ENCODE measurements at places on chromosomes 2 and 18.

- no peak for DNase-seq
These were observed 15.8 kb downstream of the CCDC74A start for GRCh38 chr2:131543385-131543891.

DNA sequence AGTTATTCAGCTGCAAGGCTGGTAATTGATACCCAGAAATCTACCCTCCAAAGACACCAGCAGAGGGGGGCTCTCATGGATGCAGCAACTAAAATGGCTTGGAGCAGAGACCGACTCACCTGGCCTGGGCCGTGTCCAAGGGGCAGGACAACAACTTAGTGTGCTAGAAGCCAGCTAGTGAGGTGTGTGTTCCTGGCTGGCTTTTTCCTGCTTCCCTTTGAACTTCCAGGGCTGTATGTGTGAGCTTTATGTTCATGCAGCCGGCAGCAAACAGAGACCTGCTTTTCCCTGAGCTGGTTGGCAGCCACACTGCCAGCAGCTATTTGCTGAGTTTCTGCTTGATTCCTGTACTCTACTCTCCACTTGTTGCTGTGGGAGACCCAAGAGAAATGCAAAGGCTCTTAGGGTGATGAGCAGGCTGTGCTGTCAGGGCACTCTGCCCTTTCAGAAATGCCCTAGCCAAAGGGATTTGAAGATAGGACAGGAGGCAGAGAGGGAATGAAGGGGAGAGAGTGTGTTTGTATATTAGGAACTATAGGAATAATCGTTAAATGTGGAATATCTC lies 23.7 kb upstream of the GRP start:
- no peak for DNase-seq

- no peak for DNase-seq
These were observed 36.4 kb downstream of the ICOS start for GRCh38 chr2:203973000-203973399.

GRCh38 chr2:70513738-70514137 lies 39.9 kb downstream of the TGFA start:
- DNase-seq: no peak

DNA sequence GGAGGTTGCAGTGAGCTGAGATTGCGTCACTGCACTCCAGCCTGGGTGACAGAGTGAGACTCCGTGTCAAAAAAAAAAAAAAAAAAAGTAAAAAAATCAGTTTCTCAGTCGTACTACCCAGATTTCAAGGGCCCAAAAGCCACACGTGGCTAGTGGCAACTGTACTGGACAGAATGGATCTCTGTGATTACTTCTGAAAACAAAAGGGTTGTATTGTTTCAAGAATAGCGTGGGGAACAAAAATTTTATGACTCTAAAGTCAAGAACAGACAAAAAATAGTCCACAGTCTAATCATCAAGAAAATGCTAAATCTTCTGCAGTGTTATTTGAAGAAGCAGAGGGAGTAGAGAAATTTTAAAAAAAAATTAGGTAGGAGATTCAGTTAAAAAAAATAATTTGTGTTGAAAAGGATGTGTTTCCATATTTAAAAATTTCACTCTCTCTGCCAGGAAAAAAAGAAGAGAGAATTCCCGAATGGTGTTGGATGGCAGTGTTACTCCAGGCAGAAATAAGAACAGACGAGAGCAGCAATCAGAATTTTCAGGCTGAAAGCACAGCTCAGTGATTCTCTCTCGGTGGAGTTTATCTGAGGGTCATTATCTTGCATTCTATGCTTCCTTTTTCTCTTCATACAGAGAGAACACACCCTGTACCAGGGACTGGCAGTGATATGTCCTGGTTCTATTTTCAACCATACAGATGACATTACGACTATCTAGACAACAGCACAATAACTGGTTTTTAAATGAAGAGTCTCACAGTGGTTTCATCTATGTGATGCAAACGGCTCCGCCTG lies 61.8 kb downstream of the CABYR start:
- no peak for DNase-seq

DNA sequence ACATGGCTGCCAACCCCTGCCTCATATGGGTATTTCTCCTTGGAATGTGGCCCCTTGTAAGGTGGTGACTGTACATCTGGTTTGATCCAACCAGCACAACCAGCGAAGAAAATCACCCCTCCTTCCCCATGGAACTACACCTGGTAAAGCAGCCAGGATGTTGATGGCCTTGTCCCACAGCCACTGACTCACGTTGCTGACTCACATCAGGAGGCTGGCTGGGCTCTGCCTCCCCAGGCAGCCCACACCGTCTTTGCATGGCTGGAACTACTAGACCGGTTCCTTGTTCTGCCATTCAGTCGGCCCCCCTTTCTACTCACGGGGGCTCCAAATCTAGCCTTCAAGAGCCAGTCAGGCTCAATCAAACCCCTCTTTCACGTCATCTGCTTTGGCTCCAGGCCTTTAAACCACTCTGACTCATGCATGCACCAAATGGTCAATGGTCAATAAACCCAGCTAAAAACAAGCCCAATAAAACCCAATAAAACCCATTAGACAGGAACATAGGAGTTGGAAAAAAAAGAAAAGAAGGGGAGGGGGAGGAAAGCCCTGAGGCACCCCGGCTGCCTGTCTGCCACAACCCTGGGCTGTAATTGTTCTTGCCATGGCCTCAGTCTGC lies 114.8 kb downstream of the PLB1 start:
- DNase-seq: peak; percentile 54

GRCh38 chr2:232085826-232086425 lies 124.4 kb downstream of the DIS3L2 start:
- DNase-seq: no peak

DNA sequence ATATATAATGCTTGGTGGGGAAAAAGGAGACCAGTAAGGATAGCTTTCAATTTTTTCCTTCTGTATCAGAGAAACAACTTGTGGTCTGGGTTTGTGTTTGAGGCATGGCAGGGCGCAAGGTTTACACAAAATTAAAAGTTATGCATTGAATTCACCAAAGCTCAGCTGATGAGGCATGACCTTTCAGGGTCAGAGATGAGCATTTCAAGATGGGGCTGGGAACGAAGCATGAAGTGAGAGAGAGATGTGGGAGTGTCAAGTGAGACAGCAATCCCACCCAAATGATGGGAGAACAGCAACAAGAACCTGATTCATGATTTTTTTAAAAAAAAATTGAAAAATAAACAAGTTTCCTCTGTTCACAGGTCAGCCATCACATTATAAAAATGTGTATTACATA lies 4.9 kb downstream of the GPR55 start:
- DNase-seq: no peak

GRCh38 chr2:15141211-15141610 lies 419.9 kb downstream of the NBAS start:
- DNase-seq: no peak

- DNase-seq: no peak
These were observed 84.1 kb downstream of the RAPH1 start for GRCh38 chr2:203451011-203451410.

- DNase-seq: no peak
These were observed 662.2 kb downstream of the XIRP2 start for GRCh38 chr2:167550448-167550847.

- no peak for DNase-seq
These were observed 86.2 kb downstream of the CRIM1 start for GRCh38 chr2:36441816-36442215.

DNA sequence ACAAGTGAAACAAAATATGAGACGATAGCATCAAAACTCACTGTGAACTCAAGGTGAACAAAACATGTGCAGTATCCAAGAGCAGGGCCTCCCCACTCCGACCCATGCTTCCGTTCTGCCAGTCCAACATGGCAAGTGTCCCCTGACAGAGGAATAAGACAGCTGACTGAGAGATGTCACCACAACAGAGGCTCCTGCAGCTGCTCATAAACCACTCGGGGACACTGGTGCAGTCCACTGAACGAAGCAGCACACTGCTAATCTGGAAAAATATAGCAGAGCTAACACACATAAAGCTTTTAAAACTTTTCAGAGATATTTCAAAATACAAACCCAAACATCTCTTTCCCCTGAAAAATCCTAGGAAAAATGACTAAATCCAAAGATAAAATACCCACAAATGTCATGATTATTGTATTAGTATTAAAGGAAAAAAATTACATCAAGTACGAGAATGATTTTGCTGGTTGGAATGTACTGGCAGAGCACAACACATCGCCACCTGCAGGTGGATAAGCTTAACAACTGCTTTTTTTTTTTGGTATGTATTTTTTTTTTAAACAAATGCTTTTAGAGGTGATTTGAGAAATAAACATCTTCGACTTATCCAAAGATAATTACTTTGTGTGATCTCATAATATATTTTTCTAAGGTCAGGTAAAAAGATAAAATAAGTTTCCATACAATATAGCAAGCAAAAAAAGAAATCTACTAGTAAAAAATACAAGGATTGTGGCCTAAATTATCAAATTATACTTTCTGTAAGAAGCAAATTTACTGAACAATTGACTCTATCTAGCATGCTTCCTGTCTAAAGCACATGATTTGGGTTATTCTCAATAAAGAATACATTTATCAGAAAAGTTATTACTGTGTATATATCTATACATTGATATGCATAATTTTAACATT lies 18.6 kb downstream of the THADA start:
- DNase-seq: no peak

DNA sequence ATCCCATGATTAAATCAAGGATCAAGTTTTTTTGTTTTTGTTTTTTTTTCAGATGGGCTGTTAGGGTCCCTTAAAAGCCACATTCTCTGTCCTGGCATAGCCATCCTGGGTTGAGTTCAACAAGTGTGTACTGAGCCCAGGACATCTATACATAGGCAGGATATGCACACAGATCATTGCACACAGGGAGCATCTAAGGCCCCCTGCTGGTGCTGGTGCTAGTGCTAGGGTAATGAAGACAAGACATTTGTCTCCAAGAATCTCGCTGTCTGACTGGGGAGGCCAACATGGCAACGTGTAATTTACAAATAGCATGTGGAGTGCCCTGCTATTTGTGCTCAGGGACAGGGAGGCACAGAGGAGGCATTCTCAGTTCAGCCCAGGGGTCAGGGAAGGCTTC lies 124.5 kb downstream of the VAPA start:
- DNase-seq: no peak

GRCh38 chr2:15010346-15010745 lies 377.8 kb downstream of the LRATD1 start:
- DNase-seq: no peak

GRCh38 chr2:199956062-199956380 lies 639 bp downstream of the MAIP1 start:
- no peak for DNase-seq

DNA sequence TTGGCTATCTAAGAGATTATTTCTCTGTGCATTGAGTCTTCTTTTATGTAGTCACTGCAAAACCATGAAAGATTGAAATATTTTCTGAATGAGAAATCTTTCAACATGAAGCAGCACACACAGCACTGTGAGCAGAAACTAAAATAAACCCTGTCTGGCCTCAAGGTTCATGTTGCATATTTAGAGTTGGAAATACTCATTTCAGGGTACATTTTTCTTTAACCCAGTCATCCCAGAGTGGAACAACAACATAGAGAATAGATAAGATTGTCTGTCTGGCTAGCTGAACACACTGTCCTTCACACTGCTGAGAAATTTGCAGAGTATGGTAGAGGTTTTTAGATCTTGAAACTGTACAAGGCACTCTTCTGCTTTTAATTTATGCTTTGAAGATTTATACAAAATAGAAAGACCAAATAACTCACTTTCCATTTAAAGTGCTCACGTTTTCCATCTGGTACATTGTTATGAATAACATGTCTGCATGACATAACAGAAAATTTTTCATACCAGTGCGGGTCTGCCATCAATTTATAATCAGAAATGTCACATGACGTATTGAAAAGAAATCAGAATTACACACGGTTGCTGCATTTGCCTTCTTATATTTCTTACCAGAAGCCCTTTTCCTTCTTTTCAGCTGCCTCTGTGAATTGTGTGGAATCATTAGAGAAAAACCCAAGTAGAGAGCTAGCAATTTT lies 25.0 kb upstream of the FN1 start:
- DNase-seq: no peak

DNA sequence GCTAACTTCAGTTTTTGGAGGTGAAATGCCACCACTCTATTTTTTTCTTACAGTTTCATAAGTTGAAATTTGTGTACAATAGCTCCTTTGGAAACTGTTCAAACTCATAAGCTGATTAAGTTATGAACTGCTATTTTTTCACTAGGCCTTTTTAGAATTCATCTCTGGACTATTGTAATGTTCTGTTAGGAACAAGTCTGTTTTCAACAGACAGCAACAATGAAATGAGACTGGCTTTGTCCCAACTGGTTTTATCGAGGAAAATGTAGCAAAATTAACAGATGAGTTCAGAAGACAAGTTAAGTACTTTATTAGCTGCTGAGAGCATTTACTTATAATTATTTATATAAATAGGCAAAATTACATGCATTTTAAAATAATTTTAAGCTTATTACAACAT lies 310.6 kb downstream of the ZNF804A start:
- DNase-seq: no peak

DNA sequence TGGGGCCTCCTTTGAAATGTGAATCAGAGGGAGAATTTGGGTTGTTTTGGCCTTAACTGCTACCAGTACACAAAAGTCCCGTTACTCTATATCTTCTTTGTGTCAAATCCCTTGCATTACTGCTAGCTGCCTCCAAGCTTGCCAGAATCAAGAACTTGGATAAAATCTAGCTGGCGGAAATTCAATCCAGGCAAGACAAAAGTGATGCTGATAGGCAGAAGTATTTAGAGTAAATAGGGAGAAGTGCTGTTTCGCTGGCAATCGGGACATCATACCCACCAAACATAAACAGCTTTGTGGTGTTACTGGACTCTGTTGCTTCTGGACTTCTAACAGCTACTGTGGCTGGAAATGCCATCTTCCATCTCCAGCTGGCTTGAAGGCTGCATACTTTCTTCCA lies 2.5 kb downstream of the IFIH1 start:
- no peak for DNase-seq

- no peak for DNase-seq
These were observed 59.7 kb upstream of the CAPN13 start for GRCh38 chr2:30866974-30867373.

DNA sequence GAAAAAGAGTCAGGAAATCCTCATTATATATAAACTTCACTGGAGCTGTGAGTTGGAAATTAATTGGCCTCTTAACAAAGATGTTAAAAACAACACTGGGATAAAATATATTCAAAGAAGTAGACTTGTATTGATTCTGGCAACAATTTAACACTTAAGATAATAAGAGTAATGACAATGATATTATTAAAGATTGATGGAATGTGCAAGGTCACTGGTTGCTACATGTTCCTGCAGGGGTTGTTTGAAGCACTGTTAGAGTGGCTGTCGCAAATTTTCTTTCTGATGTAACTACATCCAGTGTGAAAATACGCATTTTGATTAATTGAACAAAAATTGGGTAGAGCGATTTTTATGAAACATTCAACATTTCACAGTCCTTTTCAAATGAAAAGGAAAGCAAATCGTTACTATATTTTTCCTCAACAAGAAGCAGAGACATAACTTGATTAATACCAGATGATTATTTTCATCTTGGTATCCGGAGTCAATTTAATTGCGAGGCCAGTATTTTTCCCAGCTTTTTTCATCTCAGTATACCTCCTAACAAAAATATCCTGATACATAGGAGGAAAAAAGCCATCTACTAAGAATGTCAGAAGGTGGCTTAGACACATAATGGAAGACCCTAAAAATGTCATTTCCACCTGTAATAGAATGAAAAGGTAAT lies 6.1 kb downstream of the PTGR3 start:
- DNase-seq: no peak
